ENCODE measurements at places on chromosomes 1 and 21.
A peak's percentile ranks its signal among the peaks of the same experiment; 100 is the strongest.

GRCh38 chr1:82108843-82109242 lies 308.1 kb downstream of the ADGRL2 start:
- no peak for DNase-seq

DNA sequence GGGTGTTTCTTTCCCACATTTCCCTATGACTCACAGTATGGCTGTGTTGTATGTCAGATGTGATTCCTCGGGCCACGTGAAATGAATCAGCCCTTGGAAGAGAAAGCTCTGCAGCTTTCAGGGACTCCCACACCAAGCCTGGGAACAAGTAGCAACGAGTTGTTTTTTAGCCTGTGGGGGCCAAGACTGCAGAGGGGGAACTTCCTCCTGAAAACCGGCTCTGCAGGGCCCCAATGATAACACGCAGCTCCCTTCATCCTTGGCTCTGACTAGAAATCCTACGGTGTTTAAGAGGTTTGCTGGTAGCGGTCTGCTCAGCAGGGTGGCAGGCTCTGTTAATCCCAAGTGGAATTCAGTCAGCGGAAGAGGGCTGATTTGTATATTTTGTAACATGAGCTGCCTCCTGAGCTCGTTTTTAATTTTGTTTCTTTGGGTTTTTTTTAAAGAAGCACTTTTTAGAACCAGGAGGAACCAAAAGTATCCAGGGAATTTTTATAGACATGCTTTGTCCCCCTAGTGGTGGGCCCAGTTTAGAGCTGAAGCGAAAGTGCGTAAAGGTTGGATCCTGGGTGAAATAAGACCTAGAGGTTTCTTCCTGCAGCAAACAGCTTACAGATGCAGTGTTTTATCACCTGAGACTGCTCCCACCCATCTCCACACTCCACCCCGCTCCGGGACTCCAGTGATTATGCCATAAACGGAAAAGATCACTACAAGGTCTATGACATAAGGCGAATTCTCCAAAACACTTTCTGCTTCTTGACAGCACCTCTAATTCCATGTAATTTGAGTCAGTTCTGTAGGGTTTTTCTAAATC lies 48.8 kb downstream of the LAMC2 start:
- no peak for DNase-seq

GRCh38 chr1:185808631-185809030 lies 74.4 kb downstream of the HMCN1 start:
- DNase-seq = no peak

DNA sequence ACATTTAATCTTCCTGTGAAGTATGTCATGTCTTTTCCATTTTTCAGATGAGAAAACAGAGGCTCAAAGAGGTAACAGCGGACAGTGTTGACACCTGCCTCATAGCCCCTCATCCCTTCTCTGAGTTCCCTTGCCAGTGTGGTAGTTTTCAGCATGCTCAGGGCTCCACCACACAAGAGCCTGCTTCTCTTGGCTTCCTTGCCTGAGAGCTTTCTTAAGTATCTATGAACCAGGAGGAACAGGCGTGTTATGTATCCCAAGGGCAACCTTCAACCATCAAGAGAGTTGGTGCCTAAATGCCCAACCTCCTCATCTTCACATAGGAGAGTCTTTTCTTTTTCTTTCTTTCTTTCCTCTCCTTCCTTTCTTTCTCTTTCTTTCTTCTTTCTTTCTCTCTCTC lies 5.9 kb upstream of the PAFAH2 start:
- no peak for DNase-seq

- no peak for DNase-seq
These were observed 384.7 kb downstream of the LRRIQ3 start for GRCh38 chr1:73813236-73813635.

GRCh38 chr1:18482721-18483425 lies 2.1 kb downstream of the KLHDC7A start:
- DNase-seq = no peak

DNA sequence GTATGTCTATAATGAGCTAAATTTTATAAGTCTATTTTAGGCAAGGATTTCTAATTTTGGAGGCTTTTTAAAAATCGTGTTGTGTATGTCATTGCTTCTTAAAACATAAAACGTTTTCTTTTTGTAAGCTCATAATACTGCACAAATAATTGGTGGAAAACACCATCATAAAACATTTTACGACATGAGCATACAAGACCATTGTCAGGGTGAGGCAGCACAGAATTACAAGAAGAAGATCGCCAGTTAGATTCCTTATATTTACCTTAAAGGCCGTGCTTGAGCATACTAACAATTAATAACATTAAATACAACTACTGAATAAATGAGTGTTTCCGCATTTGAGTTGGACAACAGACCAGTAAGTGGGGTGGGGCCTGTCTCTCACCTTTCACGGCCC lies 19.1 kb upstream of the LMX1A start:
- no peak for DNase-seq

- no peak for DNase-seq
These were observed 1.1 kb upstream of the GADD45A start for GRCh38 chr1:67683766-67684525.

GRCh38 chr1:212346601-212347000 lies 61.4 kb downstream of the PPP2R5A start:
- no peak for DNase-seq

GRCh38 chr1:62781841-62782543 lies 1.9 kb upstream of the ATG4C start:
- no peak for DNase-seq

- no peak for DNase-seq
These were observed 434.6 kb upstream of the CHRM3 start for GRCh38 chr1:238951809-238952208.

DNA sequence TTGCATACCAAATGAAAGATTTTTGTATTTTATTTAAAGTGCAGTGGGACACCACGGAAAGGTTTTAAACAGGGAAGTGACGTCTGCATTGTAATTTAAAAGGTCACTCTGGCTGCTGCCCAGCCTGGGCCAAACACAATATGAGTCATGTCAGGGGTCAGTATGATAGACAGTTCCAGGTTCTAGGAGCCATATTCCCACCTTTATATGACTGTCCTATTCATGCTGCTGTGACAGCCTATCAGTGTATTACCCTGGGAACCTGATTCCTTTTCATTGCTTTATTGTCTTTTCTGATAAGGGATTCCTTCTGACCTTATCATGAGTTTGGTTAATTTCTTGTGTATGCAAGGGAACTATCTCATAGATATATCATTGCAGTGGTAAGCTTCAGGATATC lies 5.3 kb downstream of the VANGL1 start:
- no peak for DNase-seq

- DNase-seq = no peak
These were observed 7.4 kb upstream of the GRHL3 start for GRCh38 chr1:24311741-24312140.

- DNase-seq = no peak
These were observed 47.1 kb upstream of the ACADM start for GRCh38 chr1:75677443-75677842.

DNA sequence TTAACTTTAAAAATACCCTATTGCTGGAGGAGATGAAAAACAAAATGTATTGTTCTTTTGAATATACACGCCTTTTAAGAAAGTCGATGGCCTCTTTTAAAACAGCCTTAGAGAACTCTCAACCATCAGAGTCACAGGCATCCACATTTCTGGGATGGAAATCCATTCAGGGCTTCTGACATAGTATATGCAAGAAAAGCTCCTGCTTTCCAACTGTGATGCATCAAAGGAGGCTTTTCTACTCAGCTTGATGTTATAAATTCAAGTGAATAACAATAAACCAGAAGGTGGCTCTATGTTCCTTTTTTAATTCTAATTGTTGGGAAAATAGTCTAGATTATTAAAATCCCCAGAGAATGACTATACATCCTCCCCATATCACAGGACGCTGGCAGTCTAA lies 398.8 kb upstream of the CXADR start:
- DNase-seq = no peak

GRCh38 chr1:34858901-34859445 lies 576 bp downstream of the SMIM12 start:
- no peak for DNase-seq

DNA sequence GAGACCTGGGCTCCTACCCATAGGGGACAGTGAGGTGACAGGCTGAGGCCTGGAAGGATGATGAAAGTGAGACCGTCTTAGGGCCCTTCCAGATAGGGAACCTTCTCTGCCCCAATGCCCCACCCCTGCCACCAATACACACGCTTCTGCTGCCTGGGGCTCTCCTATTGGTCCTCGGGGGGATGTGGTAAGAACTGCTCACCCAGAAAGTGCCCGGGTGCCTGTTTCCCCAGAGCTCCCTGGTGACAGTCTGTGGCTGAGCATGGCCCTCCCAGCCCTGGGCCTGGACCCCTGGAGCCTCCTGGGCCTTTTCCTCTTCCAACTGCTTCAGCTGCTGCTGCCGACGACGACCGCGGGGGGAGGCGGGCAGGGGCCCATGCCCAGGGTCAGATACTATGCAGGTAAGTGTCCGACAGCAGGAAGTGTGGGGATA lies 948 bp downstream of the SEMA4A start:
- no peak for DNase-seq

DNA sequence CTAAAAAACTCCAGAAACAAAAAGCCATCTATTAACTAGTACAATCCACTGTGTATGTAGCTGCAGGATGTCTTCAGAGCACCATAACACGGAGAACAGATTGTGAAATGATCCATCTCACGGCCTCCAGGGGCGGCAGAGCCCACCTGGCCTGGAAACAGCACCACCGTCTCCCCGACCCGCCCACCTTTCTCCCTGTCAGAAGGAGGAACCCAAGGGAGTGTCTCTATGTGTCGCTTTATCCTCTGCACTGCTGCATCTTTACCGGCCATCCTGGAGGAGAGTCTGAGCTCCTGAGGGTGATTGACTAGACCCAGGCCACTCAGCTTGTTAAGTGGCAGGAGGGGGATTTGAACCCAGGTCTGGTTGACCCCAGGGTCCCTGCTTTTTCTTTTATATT lies 405.0 kb downstream of the MATN1 start:
- DNase-seq = no peak

- peak; percentile 69 for DNase-seq
These were observed 520 bp downstream of the TMEM201 start for GRCh38 chr1:9589144-9589718.

GRCh38 chr1:200392625-200393185 lies 17.1 kb downstream of the ZNF281 start:
- no peak for DNase-seq

DNA sequence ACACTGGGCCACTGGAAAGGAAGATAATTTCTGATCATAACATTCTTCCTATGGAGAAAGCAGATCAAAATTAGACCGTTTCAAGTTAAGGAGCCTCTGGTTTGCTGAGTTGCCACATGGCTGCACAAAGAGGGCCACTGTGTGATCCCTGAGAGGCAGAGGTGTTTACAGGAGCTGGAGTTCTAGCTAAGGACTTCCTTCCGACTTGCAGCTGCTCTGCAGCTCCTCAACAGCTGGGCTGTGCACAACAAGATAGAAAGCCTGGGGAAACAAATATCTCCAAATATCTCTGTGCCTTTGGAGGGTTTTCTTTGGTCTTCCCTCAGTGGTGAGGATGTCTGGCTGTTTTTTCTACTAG lies 26.8 kb downstream of the GADD45A start:
- no peak for DNase-seq

DNA sequence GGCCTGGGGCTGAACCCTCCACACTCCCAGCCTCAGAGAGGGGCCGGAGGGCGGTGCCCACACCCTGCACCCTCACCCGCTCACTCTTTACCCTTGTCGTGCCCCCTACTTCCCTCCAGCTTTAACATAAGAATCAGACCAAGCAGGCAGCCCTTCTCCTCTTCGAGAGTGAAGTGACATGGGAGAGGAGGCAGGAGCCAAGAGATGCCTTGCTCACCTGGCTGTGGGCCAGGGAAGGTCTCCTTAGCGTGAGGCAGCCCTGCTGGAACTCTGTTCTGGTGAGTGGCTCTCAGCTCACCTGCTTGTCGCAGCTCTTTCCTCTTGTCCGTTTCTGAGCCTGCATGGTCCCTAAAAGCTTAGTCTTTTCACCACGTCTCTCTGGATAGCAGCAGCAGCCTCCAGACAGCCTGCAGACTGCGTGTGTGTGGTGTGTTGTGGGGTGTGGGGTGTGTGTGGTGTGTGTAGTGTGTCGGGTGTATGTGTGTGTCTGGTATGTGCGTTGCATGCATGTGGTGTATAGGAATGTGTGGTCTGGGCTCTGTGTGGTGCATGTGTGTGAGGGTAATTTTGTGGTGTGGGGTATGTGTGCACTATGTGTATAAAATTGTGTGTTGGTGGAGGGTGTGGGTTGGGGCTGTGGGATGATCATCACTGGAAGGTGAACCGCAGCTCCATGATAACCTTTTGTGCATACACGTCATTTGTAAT lies 86.7 kb downstream of the CCDC185 start:
- no peak for DNase-seq

DNA sequence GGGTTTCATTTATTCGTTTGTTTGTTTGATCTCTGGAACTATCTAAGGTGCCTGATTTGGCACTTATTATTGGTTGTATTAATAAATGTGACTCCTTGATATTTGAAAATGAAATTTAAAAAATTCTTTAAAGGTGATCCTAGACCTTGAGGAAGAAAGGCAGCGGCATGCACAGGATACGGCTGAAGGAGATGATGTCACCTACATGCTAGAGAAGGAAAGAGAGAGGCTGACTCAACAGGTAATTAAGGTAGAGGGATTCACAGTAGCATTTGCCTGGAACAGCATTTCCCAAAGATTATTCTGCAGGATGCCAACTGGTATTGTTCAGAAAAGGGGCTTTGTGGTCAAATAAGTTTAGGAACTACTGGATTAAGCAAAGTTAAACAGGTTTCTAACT lies 54.4 kb upstream of the WNT2B start:
- DNase-seq = no peak

GRCh38 chr1:222045786-222046185 lies 303.9 kb upstream of the DUSP10 start:
- DNase-seq = no peak

DNA sequence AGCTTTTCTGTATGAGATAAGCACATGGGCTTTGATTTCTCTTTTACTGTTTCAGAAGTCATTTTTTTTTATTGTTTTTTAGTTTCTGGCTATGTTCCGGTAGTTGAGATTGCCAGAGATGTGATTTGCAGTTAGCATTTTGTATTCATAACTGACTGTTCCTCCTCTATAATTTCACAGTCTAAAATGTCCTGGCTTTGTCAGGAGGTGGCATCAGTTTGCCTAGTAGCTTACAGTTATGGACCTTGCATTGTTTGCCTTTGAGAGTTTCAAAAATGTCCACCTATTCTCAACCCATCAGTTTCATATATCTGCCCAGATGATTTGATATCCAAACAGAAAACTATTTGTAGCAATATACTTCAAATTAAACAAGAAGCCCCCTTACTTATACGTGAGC lies 39.5 kb upstream of the ST6GALNAC3 start:
- no peak for DNase-seq

GRCh38 chr1:24910751-24911650 lies 19.1 kb downstream of the RUNX3 start:
- DNase-seq = no peak

GRCh38 chr1:113399062-113399583 lies 8.8 kb downstream of the MAGI3 start:
- DNase-seq = no peak

DNA sequence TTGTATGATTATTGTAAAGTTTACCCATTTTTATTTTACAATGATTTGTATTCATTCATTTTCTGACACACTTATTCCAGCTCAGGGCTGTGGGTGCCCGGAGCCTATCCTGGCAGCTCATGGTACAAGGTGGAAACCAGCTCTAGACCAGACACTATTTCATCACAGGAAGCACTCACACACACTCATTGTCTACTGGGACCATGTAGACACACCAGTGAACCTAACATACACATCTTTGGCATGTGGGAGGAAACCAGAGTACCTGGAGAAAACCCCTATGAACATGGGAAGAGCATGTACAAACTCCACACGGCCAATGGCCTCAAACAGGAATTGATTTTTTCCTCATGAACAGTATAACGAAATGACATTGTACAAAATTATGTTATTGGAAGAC lies 2.4 kb downstream of the DTL start:
- DNase-seq = no peak

- DNase-seq = no peak
These were observed 27.3 kb upstream of the ACTA1 start for GRCh38 chr1:229461032-229461668.
